ENCODE measurements at places on chromosomes 11 and 22.

DNA sequence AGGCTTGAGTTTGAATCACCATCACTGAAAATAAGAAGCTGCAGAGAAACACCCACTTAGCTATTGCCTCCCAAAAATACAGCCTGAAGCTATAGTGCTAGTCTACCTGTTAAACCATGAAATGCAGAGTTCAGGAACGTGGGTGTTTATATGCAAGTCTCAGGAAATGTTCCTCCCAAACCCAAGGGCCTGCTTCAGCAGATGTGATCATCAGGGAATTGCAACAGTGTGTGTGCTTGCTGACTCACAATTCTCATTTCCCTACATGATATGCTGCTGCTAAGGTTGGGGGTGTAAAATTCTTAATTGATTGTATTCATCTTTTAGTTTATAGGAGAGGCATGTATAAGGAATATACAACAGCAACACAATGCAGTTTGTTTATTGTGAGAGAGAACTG, 49.6 kb downstream of the NUP98 start:
- H3K27ac ChIP-seq: no peak overlapping the region
- H3K4me1 ChIP-seq: no peaks in the 10 kb centered on the region
- H3K36me3 ChIP-seq: peaks cover 13% of the 10 kb centered on the region
- no peaks in the 10 kb centered on the region for H3K27me3 ChIP-seq
- H3K4me3 ChIP-seq: no peak overlapping the region
- no peak for DNase-seq

DNA sequence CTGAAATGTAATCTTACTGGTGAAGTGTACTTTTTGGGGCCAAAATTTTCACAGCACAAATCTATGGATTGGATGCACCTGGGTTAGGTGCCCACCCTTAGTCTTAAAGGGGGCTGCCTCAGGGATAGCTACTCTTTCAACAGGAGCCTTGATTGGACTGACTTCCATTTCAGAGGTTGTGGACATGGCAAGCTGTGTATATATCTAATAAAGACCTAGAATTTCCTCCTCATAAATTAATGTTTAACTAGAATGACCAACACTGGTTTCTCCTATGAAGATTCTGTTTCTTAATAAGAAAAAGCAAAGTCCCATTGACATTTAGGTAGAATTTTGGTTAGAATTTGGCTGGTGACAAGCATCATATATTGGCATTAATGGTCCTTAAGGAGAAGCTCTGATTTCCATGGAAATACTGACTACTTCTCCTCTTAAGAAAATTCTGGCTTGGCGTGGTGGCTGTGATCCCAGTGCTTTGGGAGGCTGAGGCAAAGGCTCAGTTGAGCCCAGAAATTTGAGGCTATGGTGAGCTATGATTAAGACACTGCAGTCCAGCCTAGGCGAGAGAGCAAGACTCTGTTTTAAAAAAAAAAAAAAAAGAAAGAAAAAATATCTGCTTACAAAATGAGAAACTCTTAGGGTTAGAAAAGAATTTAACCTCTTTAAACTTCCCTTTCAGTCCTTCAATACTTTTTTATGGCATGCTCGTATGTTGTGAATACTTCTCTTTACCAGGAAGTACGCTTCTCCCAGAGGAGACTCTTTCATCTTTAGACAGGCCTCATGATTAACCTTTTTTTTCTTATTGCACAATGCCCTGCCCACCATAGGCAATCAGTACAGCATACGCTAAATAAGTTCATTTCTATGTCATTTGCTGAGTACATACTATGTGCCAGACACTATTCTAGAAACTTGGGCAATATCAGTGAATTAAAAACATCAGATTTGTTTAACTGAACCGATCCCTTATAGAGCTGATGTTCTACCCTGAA, 77.2 kb downstream of the PRR5L start:
- no peak for DNase-seq
- H3K27ac ChIP-seq: no peak overlapping the region
- H3K4me3 ChIP-seq: no peak overlapping the region
- peaks cover 14% of the 10 kb centered on the region for H3K27me3 ChIP-seq
- H3K36me3 ChIP-seq: no peaks in the 10 kb centered on the region
- peaks cover 6% of the 10 kb centered on the region for H3K4me1 ChIP-seq

DNA sequence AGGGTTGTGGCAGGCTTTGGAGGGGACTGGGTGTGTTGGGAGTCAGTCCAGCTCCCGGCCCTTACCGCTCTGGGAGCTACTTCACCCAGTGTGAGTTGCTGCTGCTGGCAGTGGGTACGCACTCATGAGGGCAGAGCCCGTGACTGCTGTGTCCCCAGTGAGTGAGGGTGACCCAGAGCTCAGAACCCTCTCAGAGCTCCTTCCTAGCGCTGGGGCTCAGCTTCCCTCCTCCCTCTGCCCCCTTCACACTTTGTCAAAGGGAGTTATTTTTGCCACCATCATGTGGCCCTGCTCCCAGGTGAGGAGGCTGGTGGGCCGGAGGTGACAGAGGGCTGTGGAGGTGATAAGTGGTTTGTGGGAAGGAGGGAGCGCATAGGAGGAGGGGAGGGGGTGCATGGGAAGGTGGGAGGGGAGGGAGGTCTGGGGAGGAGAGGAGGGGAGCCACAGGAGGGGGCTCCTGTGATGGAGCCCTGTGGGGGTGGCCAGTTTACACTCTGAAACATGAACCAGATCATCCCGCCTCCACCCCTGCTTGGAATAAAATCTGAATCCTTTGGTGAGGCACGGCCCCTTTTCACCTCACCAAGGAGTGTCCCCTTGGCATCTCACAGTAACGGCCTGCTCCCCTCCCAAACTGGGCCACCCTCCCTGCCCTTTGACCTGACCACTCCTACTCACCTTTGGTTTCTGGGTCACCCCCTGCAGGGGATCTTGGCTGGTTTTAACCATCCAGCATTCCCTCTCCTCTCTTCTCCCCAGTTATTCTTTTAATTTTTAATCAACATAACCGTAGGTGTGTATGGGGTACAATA, 9.9 kb downstream of the NDUFV1 start:
- no peak overlapping the region for H3K27ac ChIP-seq
- no peak overlapping the region for H3K4me3 ChIP-seq
- H3K4me1 ChIP-seq: peaks cover 24% of the 10 kb centered on the region
- no peaks in the 10 kb centered on the region for H3K27me3 ChIP-seq
- no peaks in the 10 kb centered on the region for H3K36me3 ChIP-seq
- no peak for DNase-seq

- H3K4me1 ChIP-seq: peaks cover 6% of the 10 kb centered on the region
- H3K36me3 ChIP-seq: no peaks in the 10 kb centered on the region
- H3K27ac ChIP-seq: no peak overlapping the region
- H3K27me3 ChIP-seq: no peaks in the 10 kb centered on the region
- no peak for DNase-seq
- H3K4me3 ChIP-seq: no peak overlapping the region
These were observed 7.7 kb downstream of the UBASH3B start for GRCh38 chr11:122663056-122663740.

GRCh38 chr22:45402466-45402985, 10.9 kb downstream of the SMC1B start:
- no peaks in the 10 kb centered on the region for H3K36me3 ChIP-seq
- no peak overlapping the region for H3K4me3 ChIP-seq

DNA sequence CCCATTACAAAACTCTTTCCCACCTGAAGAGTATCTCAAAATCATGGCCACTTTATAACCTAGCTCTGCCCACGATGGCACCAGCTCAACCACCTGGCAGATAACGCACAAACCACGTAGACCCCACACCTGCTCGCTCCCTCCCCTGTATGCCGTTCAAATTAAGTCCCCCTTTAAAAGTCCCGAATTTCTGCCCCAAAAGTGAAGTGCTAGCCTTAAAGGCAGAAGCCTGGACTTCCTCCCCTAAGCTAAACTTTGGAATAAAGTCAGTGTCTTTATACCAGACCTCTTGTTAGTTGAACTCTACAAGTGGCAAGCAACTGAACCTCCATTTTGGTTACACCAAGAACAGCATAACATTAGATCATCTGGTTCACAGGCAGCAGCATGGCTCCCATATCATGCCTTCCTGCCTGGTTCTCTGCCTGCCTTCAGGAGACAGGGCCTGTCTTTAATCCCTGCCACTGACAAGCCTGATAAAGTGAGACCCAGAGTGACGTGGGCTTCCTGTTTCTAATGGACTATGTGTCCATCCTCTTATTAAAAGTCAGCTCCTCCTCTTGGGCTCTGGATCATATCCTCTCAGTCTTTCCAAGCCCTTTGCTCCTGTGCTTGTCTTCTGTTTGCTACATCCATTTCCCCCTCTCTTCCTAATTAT, 32.6 kb upstream of the NNMT start:
- H3K27me3 ChIP-seq: no peaks in the 10 kb centered on the region
- H3K4me3 ChIP-seq: no peak overlapping the region
- H3K36me3 ChIP-seq: no peaks in the 10 kb centered on the region
- no peaks in the 10 kb centered on the region for H3K4me1 ChIP-seq
- H3K27ac ChIP-seq: no peak overlapping the region
- DNase-seq: no peak

DNA sequence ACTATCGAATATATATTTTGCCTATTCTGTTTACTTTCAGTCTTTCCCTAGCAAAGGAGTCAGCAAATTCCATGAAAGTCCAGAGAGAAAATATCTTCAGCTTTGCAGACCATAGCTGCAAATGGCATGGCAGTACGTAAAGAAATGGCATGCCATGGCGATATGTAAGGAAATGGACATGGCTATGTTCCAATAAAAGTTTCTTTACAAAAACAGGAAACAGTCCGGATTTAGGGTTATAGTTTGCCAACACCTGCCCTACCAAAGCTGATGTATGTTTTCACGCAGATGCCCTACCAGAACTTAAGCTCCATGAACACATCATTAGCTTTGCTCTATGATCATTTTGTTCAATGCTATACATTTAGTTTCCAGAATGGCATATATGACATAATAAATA, 19.5 kb downstream of the KIAA0930 start:
- H3K27ac ChIP-seq: no peak overlapping the region
- H3K4me3 ChIP-seq: no peak overlapping the region
- no peaks in the 10 kb centered on the region for H3K27me3 ChIP-seq
- no peak for DNase-seq
- H3K36me3 ChIP-seq: no peaks in the 10 kb centered on the region

GRCh38 chr11:114678125-114679036, at the start of gene NXPE2:
Gene NXPE2 (plus strand): TSS chr11:114678527. CDS start chr11:114678576, 49 bp downstream.
- H3K27me3 ChIP-seq: no peaks in the 10 kb centered on the region
- H3K4me3 ChIP-seq: no peak within 1 kb of the TSS
- no peaks in the 10 kb centered on the region for H3K4me1 ChIP-seq

DNA sequence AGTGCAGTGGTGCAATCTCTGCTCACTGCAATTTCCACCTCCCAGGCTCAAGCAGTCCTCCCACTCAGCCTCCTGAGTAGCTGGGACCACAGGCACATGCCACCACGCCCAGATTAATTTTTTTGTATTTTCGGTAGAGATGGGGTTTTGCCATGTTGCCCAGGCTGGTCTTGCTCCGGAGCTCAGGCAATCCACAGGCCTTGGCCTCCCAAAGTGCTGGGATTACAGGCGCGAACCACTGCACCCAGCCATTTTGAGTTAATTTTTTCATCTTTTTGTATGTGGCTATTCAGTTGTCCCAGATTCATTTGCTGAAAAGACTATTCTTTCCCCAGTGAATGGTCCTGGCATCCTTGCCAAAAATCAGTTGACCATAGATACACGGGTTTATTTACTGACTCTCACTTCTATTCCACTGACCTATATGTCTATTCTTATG, 63.6 kb downstream of the MAPK1 start:
- no peaks in the 10 kb centered on the region for H3K27me3 ChIP-seq
- H3K27ac ChIP-seq: no peak overlapping the region
- H3K4me3 ChIP-seq: no peak overlapping the region
- H3K4me1 ChIP-seq: no peaks in the 10 kb centered on the region

GRCh38 chr11:126756421-126756820, 244.1 kb downstream of the KIRREL3 start:
- H3K27me3 ChIP-seq: no peaks in the 10 kb centered on the region
- H3K36me3 ChIP-seq: no peaks in the 10 kb centered on the region
- no peak overlapping the region for H3K4me3 ChIP-seq
- DNase-seq: no peak
- H3K4me1 ChIP-seq: no peaks in the 10 kb centered on the region

DNA sequence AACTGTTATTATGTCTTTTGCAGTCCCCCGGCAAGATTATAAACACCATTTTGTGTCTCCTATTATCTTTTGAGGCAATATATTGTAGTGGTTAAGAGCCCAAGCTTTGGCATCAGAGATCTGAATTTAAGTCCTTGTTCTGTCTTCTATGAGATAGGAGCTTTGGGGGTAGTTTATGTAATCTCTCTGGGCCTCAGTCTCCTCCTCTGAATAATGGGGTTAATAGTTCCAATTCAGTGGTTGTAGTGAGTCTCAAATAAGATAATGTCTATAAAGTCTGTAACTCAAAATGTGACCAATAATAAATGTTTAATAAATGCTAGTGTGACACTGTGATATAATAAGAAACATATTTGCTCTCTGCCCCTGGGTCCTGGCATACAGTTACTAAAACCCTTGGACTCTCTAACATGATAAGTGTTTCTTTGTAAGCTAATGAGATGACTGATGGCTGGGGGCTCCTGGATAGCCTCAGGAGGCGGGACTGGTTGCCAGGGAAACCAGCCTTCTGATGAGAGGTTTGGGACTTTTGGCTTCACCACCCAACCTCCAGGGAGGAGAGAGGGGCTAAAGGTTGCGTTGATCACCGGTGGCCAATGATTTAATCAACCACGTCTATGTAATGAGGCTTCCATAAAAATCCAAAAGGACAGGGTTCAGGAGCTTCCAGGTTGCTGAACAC, 183.4 kb upstream of the MTMR2 start:
- no peak overlapping the region for H3K4me3 ChIP-seq
- no peak overlapping the region for H3K27ac ChIP-seq
- no peaks in the 10 kb centered on the region for H3K27me3 ChIP-seq
- H3K4me1 ChIP-seq: no peaks in the 10 kb centered on the region
- no peak for DNase-seq

Data from MM.1S (cell line).